ENCODE measurements at places on chromosomes 1 and 21.

DNA sequence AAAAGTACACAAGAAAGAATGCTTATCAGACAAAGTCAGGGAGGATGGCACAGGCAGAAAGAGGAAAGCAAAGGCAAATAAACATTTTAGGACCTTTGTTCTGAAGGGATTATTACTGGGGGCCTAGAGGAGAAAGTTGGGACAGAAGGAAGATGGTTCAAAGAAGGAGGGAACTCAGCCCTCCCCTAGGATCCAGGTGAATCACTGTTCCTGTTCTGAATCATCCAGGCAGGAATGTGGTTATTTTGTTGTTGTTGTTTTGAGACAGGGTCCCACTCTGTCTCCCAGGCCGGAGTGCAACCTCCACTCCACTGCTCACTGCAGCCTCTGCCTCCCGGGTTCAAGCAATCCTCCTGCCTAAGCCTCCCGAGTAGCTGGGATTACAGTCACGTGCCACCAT lies 38.5 kb upstream of the PSEN2 start:
- DNase-seq = no peak

DNA sequence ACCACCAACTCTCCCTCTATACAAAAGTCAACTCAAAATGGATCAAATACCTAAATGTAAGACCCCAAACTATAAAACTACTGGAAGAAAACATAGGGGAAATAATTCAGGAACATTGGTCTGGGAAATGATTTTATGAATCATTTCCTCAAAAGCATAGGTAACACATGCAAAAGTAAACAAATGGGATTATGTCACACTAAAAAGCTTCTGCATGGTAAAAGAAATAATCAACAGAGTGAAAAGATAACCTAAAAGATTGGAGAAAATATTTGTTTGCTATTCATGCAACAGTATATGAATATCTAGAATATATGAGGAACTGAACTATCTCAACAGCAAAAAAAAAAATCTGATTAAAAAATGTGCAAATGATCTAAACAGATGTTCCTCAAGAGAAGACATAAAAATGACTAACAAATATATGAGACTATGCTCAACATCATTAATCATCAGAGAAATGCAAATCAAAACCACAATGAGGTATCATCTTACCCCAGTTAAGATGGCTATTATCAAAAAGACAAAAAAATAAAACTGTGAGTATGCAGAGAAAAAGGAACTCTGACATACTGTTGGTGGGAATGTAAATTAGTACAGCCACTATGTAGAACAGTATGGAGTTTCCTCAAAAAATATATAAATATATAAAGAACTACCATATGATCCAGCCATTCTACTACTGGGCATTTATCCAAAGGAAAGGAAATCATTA lies 47.8 kb downstream of the VCAM1 start:
- DNase-seq = no peak

- DNase-seq = peak; percentile 97
Measured at GRCh38 chr1:225866061-225866837, 15.9 kb downstream of the TMEM63A start.

DNA sequence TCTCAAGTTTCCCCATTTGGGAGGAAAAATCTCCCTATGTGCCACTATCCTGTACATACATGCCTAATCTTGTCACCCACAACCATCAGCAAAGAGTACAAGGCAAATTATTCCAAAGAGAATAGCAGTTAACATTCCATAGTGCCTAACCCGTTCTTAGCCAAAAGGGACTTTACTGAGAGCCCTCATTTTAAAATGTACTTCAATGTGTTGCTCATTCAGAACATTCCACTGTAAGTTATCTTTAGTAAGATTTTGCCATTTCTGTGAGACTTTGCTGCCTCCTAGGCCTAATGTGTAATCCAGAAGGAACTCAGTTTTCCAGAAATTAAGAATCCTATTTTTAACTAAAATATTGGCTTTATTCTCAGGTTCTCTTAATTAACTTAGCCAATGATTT lies 11.3 kb upstream of the MRPL55 start:
- no peak for DNase-seq

- DNase-seq = no peak
Measured at GRCh38 chr1:42981255-42981805, 22.7 kb upstream of the SLC2A1 start.

GRCh38 chr1:25208561-25209222 lies 23.6 kb downstream of the SYF2 start:
- DNase-seq = no peak

All from Kasumi-1 (cell line).